Fibroblast of skin of back (primary cell): ENCODE measurements at places on chromosomes 3 and 15.

- peak; percentile 45 for DNase-seq
These were observed 73.7 kb downstream of the FILIP1L start for GRCh38 chr3:100040451-100041225.

DNA sequence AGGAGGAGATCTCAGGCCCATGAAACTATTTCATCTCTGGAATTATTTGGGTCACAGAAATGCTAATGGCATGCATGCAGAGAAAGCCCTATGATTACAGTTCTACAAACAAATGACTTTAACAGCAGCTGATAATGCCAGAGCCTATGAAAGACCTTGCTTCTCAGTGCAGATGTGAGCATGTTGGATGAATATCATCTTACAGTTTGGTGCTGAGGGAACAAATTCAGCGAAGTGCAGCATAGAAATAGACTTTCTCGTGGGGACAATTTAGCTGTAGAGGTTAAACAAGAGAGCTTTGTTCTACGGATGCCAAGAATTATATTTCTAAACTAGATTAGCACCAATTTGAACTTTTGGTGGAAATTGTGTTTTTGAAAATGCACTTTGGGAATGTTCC is 27.7 kb downstream of the PTX3 start:
- DNase-seq: peak; percentile 52

DNA sequence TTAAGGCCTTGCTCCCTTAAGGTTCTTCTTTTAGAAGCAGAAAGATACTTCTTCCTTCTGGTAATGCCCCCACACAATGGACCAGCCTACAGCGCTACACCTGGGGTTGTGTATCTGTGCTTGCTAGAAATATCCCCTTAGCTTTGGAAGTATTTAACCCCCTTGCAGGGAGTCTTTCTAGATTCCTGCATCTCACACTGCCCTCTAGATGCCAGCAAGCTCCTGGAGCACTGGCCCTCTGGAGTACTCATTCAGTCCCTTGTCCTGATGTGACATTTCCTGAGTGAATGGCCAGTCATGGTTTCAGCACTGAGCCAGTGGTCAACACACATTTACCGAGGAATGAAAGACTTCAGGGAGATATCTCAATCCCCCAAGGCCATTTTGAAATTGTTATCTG is 30.4 kb upstream of the RBP2 start:
- DNase-seq: no peak

DNA sequence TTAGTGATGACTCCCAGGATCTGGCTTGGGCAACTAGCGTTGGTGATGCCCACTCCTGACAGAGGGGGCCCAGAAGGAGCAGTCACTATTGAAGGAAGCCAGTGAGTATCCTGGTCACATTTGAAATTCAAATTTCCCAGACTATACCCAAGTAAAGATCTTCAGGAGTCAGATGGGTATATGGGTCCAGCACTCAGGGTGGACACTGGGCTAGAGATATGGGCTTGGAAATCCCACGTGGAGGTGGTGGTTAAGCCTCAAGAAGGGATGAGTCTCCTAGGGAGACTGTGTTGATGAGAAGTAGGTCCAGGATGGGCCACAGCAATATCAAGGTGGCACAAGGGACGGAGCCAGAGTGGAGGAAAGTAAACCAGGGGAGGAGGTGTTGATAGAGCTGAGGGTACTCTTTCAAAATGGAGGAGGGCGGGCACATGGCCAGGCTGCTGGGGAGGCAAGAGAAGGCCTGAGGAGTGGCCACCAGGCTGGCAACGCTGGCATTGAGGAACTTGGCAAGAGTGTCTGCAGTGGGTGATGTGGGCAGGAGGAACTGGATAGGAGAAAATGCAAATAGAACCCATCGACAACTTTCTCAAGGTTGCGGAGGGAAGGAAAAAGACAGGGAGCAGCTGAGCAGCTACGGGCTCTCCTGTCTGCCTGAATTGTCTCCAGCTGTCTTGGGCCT is 3.7 kb upstream of the SLCO2A1 start:
- no peak for DNase-seq

- DNase-seq: no peak
These were observed 53.2 kb upstream of the ADPGK start for GRCh38 chr15:72836676-72837330.
